ENCODE measurements at places on chromosomes 1 and 21. TPM values are rescaled to one million over a fixed set of nuclear protein-coding genes. Genes with fewer than 3 reads are reported as not detected.
A peak's percentile ranks its signal among the peaks of the same experiment; 100 is the strongest.

DNA sequence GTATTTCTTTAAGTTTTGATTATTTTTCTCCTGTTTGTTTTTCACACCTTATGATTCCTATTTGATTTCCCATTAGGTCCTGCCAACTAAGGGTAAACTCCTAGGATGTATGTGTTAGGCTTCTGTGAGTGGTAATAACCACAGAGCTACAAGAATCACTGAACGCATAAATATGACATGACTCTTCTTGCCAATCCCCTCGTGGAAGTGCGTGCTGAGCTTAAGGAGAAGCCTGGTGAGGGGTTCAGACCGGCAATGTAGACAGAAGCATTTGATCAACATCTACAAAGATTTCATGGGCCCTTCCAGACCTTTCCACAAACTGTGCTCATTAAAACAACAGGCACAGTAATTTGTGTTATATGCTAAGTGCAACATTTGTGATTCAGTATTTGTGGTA is 273.8 kb upstream of the SNX7 start:
- DNase-seq: no peak

DNA sequence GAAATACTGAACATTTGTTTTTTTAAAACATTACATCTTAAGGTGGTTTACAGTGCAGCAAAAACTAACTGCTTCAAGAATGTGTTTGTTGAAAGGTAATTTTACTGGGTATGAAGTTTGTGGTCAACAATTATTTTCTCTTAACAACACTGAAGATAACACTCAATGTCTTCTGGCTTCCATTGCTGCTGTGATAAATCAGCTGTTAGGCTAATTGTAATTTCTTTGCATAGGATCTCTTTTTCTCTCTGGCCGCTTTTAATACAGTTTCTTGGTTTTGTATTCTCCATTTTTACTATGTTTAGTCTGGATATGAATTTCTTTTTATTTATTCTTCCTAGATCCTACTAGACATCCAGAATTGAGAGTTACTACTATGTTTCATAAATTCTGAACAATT is 44.9 kb downstream of the DOCK7 start:
- DNase-seq: no peak

DNA sequence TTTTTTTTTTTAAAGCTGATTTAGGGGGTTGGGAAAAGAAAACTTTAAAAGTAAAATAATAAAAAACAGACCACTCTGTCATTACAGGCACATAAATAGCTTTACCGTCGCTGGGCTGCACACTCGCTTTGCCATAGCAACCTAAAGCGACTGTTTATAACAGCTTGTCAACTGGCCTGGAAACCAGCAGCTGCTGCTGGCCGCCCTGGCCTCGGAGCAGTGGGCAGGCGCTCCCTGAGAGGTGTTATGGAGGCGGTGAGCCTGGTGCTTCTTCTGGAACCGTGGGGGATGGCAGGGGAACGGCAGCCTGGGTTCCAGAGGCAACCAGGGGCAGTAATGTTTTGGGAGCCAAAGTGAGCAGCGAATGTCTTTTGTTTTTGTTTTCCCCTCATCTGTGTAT is 45.7 kb downstream of the ATP2B4 start:
- DNase-seq: no peak

DNA sequence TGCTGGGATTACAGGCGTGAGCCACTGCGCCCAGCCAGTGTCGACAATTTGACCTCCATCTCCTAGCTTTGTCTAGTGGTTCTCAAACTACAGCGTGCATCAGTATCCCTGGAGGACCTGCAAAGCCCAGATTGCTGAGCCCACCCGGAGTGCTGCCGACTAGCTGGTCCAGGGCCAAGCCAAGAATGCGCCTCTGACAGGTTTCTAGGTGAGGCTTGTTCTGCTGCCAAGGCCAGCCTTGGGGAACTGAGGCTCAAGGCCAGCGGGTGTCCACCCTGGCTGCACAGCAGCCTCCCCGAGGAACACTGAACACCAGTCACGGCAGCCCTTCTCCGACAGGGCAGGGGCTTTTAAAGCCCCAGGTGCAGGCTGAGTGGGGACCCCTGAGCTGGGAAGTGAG is 9.8 kb upstream of the PTTG1IP start:
- no peak for DNase-seq

- no peak for DNase-seq
Measured at GRCh38 chr1:200381256-200381984, 28.4 kb downstream of the ZNF281 start.

- DNase-seq: no peak
Measured at GRCh38 chr1:96971849-96972602, 250.4 kb downstream of the PTBP2 start.

- DNase-seq: no peak
Measured at GRCh38 chr21:34022627-34023335, 50.6 kb upstream of the MRPS6 start.

CFAP107 gene
- not detected for total RNA-seq

DNA sequence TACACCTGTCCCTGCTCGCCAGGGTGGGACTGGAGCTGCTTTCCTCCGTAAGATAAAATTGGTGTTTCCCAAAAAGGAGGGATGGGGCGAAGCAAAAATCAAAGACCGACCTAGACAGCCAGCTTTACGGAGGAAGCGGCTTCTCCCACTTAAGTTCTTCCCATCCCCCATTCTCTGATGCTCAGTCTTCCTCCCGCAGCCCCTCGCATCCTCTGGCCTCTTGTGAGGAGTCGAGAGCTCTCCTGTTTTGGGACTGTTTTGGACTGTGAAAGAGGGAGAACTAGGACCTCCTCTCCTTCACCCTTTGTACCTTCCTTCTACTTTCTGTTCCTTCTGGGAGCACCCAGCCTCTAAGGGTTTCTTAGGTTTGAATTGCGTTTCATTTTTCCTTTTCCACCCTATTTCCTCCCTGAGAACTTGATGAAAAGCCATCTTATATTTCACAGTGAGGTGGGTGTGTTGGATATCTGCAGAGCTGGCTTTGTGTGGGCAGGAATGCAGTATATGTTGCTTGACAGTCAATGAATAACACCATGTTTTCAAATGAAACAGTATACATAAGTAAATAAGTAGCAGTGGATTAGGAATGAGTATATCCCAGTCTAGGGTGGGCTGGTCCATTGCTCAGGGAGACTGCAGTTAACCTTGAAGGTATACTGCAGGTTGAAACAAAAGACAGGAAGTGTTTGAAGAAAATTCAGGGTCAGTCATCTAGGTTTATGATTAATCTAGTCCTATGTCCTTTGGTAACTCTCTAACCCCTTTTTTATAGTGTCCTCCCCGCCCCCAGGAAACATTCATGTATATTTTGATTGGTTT is 848 bp downstream of the CTTNBP2NL start:
- DNase-seq: peak; percentile 41

SIPA1L2 gene
- 1.8 TPM for total RNA-seq

DNA sequence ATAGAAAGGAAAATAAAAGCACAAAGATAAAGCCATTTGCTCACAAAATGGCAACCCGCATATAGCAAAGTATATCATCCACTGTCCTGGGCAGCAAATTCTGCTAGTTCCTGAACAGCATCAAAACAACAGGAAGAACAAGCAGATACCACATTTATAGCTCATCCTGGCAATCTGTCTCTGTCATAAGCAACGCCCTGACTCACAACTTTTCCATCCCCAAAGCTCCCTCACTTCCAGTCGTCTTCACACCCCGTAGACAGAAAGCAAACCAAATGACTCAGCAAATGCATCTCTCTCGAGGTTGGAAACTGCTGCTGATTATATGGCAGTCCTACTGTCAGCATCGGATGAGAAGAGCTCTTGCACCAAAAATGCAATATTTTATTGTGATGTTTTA is 65.8 kb downstream of the AK5 start:
- peak; percentile 91 for DNase-seq

DNA sequence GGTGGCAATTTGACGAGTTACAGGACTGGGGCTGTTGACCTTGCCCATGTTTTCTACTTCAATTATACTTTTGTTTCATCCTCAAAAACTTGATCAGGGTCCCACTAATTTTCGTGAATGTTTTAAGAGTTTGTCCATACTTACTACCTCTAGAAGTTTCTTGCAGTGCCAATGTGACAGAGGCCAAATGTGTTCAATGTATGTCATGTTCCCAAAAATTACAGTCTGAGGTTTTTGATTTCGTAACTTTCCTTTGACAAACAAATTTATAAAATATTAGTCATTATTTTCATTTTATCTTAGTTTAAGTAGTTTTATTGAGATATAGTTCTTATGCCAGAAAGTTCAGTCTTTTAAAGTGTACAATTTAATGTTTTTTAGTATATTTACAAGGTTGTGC is 15.3 kb downstream of the VPS13D start:
- DNase-seq: no peak

- no peak for DNase-seq
Measured at GRCh38 chr1:234988536-234988935, 140.1 kb downstream of the TOMM20 start.

- DNase-seq: peak; percentile 82
Measured at GRCh38 chr1:154863315-154864174, 6.5 kb downstream of the KCNN3 start.

- DNase-seq: no peak
Measured at GRCh38 chr21:31865429-31865970, 7.3 kb upstream of the HUNK start.

GRCh38 chr1:237814319-237814924 is 76.3 kb downstream of the ZP4 start:
- peak; percentile 20 for DNase-seq

DNA sequence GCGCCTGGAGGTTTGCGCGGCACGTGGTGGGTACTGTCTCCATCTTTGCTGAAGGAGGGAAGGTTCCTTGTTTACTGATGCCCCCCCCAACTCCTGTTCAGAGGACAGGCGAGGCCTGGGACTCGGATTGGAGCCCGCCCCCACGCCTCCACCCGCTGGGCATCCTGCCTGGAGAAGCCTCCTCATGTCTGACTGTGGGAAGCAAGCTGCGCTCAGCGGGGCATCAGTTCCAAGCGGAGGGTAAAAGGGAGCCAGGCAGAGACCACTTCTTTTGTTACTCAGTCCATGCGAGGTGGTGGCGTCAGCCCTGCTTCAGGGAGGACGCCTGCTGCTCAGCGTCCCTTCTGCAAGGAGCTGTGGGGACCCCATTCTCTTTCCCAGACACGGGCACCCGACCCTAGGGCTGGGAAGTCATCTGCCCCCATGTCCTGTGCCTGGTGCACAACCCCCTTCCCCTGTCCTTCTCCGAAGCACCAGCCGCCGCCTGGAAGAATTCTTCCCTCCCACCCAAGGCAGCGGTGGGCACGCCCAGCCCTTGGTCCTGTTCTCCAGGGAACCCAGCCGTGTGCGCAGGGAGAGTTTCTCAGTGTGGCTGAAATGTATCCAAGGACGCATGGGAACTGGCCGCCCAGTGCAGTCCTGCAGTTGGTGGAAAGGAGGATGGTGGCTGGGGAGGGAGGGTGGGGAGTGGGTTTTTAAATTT is 414.0 kb downstream of the CAMTA1 start:
- DNase-seq: no peak

RHOC gene
- 423 TPM for total RNA-seq

GIPC2 gene
- total RNA-seq: not detected

DNA sequence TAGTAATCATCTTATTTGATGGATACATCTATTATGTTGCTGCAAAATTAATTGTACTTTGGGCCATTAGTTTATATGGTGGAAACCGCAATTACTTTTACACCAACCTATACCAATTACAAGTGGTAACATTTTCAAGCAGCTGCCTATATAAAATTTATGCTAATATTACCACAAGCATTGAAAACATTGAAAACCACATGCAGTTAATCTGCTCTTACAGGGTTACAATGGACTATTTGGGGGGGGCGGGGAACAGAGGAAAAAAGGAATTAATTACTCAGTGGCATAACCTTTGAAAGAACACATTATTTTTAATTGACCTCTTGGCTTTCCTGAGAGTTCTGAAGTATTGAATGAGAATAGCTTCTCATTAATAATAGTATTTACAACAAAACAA is 1793.2 kb downstream of the NCAM2 start:
- DNase-seq: no peak

NEGR1 gene
- total RNA-seq: 1.6 TPM

RABIF gene
- 12.4 TPM for total RNA-seq

- DNase-seq: no peak
Measured at GRCh38 chr1:86860020-86860419, 53.9 kb downstream of the SELENOF start.

- no peak for DNase-seq
Measured at GRCh38 chr1:111141245-111142220, 1.5 kb downstream of the CEPT1 start.

GRCh38 chr21:35940074-35940927 is 120.0 kb downstream of the SETD4 start:
- DNase-seq: peak; percentile 63

DSTYK gene
- 4.6 TPM for total RNA-seq

DNA sequence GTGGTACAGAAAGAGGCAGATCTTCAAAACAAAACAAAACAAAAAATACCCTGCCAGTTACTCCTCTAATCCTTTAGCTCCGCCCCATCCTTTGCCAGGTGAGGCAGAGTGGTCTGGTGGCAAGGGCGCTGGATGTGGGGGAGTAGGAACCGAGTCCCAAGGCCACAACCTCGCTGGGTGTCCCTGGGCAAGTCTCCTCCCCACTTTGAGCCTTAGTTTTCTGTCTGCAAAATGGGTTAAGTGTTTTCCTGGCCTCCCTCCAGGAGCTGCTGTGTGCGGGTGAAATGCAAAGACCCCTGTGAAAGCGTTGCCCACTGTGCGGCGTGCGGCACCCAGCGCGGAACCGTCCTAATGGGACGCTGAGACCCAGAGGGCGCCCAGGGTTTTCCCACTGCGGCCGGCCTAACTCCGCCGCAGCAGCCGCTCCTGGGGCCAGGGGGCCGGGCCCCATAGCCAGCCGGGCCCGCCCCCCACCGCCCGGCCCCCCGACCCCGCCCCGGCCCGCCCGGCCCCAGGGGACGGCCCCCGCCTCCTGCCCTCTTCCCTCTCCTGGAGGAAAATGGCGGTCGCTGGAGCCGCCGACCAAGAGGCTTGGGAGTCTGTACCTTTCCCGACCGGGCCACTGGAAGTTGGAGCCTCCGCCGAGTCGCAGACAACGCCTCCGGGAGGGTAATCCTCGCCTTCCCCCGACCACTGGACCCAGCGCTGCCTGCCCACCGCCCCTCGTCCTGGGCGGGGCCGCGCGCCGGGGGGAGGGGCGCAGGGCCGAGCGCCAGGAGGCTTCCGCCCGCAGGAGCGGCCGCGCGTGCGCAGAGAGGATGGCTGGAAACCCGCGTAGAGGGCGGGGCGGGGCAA is at the start of the genes ERMAP and SVBP:
Gene ERMAP (plus strand): TSS at position 538 of the 855 bp plus-strand sequence. CDS start 13,327 bp downstream, outside the sequence.
Gene SVBP (minus strand): TSS at position 813 of the 855 bp plus-strand sequence. CDS start 853 bp downstream, outside the sequence.
- DNase-seq: peak; percentile 80

LAMB3 gene
- total RNA-seq: 423 TPM

TRIM67 gene
- total RNA-seq: not detected

SCNM1 gene
- 69.6 TPM for total RNA-seq

TTC24 gene
- not detected for total RNA-seq

FAM72D gene
- total RNA-seq: 9.8 TPM

KRTAP12-2 gene
- total RNA-seq: not detected

NEXN gene
- total RNA-seq: 4.2 TPM

MLLT11 gene
- total RNA-seq: 8.8 TPM

GRCh38 chr1:26411624-26412074 is 1.0 kb downstream of the LIN28A start:
- DNase-seq: no peak

DNA sequence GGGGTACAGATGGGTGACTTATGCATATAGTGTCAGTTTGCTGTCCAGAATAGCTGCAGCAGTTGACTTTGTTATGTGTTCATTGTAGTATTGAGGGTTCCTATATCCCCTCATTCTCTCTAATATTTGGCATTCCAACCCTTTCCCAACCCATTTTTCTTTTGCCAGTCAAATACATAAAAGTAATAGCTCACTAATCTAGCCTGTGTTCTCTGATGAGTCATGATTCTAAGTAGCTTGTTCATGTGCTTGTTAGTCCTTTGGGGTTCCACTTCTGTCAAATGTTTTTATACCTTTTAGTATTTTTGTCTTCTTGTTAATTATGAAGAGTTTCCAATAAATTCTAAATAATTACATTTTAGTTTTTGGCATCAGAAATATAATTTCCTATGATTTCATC is 99.2 kb upstream of the MROH9 start:
- peak; percentile 23 for DNase-seq
